ENCODE measurements at places on chromosomes 6 and 20.

DNA sequence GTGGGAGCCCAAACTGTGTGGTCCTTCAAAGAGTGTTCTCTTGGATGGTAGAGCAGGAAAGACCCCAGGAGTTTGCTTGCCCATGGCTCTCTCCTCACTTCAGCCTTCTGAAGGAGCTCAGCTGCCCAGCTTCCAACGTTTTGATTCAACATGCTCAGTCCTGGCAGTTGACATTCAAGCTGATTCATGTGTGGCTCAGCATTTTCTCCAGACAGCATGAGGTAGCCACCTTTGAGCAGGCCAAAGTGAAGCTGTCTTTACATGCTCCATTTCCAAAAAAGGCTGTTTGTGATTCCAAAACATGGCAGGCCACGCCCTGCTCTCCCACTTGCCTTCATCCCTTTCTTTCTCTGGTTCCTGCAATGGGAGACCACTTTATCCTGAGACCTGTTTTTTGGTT is 280.2 kb downstream of the TBC1D7 start:
- DNase-seq: no peak

DNA sequence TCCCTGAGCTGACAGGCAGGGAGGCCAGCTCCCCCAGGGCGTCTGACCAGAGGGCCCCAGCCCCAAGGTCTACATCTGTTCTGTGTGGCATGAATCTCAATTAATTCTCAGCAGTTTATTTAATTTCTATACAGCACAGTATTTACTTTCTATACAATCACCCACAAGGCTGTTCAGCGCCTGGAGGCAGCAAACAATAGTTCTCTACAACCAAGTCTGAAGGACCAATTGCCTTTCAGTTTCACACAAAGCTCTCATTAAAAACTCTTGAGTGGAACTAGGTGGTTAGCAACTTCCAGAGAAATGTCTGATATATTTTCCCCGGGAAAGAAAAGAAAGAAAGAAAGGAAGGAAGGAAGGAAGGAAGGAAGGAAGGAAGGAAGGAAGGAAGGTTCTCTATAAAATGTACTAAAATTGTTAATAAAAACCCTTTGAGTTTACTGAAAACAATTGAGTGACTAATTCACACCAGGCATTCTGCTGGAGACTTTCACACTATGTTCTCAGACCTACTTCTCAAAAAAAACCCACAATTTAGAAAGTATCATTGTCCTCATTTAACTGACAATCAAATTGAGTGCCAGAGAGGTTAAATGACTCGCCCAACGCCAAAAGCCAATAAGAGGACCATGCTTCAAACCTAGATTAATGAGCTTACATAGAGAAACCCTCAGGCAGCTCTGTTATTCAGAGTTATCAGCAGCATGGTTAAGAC is 62.5 kb downstream of the METTL24 start:
- no peak for DNase-seq

- no peak for DNase-seq
These were observed 14.1 kb upstream of the TENT5A start for GRCh38 chr6:81766482-81767069.

DNA sequence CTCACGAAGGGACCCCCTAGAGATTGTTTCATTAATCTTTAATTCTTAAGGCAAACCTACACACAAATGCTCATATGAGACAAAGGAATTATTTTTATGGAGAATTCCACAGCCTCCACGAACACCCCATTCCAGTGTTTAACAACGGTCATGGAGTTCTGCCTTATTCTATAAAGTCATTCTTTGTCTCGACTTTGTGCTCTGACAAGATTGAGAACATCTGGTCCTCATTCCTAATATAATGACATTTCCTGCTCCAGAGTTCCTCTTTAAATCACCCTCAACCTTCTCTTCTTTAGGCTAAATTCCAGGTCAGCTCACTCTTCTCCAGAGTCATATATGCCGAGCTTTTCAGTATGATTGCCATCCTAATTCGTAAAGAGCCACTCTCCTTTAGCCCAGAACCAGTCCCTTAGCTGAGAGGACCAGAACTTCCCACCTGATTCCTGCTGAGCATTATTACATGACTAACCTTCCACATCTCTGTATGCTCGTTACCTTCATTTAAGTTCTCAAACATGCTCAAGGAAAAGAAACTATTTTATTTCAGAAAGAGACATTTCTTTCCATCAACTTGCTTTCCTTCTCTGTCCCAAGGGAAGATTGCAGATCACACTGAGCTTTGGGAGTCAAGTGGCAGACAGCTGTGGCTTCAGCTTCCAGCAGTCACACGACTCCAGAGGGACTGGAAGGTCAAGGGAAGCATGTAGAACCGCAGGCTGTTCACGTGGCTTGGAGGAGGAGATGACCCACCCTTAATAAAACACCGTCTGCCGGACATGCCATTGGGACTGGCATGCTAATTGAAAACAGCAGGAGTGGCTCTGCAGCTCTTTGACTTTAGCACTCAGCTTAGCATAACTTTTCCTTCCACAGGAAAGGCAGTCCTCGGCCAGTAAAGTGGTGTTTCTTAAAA is 467.1 kb upstream of the HSF2 start:
- no peak for DNase-seq

DNA sequence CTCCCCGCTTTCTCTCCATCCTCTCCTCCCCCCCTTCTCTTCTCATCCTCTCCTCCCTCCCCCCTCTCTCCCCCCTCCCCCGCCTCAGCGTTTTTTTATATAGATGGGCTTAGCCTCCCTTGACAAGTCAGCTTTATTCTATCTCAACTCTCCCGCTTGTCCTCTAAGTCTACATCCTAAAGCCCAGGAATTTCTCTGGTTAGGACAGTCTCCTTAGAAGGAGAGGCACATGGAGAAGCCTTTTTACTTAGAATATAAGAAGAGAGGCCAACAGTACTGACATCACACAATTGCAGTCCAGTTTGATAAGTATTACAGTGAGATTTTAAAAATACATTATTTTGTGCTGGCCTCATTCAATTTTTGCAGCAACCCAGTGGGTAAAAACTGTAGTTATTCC is 83.5 kb downstream of the LYRM2 start:
- no peak for DNase-seq

DNA sequence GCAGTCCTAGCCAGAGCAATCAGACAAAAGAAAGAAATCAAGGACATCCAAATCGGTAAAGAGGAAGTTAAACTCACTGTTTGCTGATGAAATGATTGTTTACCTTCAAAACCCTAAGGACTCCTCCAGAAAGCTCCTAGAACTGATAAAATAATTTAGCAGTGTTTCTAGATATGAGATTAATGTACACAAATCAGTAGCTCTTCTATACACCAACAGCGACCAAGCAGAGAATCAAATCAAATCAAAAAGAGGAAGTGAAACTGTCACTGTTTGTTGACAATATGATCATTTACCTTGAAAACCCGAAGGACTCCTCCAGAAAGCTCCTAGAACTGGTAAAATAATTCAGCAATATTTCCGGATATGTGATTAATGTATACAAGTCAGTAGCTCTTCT is 21.7 kb downstream of the SERPINB9 start:
- no peak for DNase-seq

GRCh38 chr6:25833136-25833535 is 1.3 kb upstream of the SLC17A1 start:
- DNase-seq: peak; percentile 14

DNA sequence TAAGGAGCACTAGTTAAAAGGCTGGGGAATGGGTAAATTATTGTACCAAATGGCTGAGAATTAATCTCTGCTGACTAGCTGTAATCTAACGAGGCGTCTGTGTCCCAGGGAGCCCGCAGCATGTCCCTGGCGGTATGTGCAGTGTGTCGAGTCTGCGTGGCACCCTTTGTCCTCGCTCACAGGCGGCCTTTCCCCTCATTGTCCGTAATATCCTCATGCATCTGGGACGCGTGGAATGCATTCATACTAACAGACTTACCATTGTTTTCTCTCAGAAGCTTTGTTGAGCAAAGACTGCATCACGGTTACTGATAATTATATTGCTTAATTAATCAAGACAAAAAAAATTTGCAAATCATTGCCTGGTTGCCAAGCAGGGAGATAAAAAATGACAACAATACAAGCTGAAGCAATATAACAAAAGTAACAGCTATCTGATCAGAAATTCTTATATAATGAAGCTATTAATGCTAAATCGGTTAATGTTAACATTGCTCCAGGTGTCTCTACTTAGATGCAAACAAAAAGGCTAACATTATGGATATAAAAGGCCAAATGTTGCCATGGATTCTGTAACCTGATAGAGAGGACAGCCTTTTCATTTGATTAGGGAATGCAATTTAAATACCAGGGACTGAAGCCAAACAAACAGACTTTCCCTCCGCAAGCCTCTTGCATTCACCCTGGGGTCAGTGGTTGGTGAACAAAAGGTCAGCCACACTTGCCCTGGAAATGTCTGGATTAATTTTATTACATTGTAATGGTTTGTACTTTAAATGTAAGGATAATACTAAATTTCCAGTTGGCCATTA is 124.8 kb downstream of the INSM1 start:
- peak; percentile 70 for DNase-seq

GRCh38 chr20:56781108-56781739 is 152.1 kb downstream of the TFAP2C start:
- no peak for DNase-seq

DNA sequence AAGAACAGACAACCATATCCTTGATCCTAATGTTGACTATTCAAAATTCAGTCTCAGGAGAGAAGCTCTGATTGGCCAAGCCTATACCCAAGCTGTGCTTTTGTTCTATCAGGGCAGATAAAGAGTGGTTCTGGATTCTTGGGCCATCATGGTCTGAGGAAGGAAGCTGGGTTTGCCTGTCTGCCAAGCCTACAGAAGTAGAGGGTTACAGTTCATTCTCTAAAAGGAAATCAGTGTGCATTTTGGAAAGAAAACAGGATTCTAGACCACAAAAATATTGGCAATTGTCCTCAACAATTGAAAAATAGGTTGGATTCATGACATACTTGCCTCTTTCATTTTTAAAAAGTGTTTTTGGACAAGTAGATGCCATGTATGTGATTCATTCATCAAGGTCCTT is 145.4 kb upstream of the BMP2 start:
- DNase-seq: no peak

DNA sequence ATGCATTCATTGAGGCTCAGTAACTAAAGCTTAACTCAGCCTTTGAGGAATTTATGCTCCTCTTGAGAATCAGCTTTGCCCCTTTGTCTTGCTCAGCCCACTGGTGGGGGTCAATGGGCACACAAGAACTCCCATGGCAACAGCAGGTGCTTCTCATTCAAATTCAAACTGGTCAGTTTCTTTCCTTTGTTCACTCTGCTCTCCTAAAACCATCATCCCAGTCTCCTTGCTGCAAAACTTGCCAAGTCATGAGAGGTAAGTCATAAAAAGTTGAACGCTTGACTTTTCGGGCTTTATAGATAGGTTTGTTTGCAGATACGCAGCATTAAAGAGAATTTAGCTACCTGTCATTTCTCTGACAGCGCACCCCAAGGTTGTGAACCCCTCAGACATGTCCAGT is 146.8 kb downstream of the TFAP2A start:
- DNase-seq: no peak

DNA sequence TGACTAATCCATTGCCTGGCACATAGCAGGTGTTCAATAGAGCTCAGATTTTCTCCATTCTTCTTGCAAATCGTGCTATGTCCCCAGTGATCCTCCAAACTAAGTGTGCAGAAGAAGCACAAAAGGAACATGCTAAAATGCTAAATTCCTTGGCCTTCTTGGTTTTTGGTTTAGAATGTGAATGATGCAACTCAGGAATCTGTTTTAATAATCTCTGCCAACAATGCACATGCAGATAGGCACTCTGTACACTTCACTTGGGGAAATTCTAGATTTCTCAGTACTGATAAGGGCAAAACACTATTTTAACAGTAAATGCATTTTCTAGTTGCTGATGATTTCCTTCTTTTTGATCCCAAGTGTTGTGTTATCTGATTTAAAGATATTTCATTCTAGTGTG is 35.2 kb downstream of the SLC22A1 start:
- DNase-seq: no peak

DNA sequence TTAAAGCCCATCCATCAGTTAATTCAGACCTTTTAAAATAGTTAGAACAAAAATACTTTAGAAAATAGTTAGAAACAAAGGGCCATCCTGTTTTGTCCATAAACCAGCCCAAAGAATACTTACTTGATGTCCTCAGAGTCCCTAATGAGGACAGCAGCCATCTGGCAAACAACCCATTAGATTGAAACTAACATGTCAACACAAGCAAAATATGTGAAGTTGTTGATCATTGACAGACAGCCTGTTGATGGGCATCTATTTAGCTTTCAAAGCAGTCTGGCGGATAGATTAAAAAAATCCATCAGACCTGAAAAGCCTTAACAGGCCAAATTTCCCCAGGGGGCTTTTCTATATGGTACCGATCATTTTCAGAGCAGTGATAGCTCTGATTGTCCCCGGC is 154.2 kb upstream of the TSHZ2 start:
- DNase-seq: no peak

DNA sequence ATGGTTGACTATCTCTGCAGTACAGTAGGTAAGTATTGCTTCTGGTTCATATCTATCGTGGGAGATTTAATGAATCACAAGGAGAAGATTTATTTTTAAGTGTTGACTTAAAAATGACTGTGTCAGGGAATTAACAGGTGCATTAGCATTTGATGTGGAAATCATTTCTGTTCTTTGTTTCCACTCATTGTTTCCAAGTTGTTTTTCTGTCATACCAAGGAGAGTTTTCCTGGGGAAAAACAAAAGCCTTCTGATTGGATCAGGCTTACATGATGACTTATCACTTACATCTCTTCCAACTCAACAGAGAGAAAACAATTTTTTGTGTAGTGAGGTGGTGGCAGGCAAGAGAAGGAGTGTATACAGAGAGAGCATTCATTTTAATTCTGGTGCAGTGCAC is 686.4 kb downstream of the HTR1B start:
- no peak for DNase-seq

DNA sequence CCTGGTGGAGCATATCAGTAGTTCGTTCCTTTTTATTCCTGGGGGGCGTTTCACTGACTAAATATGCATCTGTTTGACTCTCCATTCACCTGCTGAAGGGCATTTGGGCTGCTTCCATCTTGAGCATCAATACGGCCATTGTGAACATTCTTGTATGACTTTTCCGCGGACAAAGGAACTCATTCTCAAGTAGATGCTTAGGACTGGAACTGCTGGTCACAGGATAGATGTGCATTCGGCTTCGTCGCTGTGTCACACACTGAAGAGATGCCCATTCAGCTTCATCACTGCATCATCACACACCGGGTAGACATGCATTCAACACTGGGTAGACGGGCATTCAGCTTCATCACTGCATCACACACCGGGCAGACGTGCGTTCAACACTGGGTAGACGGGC is 95.3 kb downstream of the TAF4 start:
- DNase-seq: no peak

DNA sequence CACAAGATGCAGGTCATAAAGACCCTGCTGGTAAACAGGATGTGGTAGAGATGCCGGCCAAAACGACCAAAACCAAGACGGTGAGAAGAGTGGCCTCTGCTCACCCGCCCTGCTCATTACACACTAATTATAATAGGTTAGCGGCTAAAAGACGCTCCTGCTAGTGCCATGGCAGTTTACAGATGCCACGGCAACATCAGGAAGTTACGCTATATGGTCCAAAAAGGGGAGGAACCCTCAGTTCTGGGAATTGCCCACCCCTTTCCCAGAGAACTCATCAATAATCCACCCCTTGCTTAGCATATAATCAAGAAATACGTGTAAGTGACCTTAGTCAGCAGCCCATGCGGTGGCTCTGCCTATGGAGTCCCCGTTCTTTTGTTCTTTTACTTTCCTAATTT is 17.6 kb downstream of the BHLHE23 start:
- no peak for DNase-seq

GRCh38 chr6:100342830-100343229 is 121.9 kb downstream of the SIM1 start:
- DNase-seq: no peak

Measured in NCI-H2171 treated with DMSO at 0.1 percent for 48 hours (cell line).